ENCODE measurements at places on chromosomes 3 and 15.

- peak; percentile 6 for DNase-seq
These were observed 163.9 kb downstream of the WNT7A start for GRCh38 chr3:13715961-13716360.

- no peak for DNase-seq
These were observed 9.9 kb downstream of the MYD88 start for GRCh38 chr3:38148311-38148882.

DNA sequence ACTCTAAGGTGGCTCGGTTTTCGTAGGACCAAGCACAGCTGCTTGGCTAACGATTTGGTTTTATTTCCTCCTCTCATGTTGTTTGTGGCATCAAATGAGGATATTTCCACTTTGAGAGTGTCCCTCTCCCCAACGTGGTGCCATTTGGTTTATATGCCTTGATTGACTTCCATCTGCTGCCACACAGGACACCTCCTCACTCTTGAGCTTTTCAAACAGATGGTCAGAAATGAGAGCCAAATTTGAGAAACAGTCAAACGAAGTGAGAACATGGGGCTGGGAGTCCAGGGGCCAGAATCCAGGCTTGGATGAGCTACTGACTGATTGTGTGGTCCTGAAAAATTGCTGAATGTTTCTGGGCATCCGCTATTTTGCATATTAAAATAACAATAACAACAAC lies 43.5 kb downstream of the CEMIP start:
- DNase-seq, result no peak

DNA sequence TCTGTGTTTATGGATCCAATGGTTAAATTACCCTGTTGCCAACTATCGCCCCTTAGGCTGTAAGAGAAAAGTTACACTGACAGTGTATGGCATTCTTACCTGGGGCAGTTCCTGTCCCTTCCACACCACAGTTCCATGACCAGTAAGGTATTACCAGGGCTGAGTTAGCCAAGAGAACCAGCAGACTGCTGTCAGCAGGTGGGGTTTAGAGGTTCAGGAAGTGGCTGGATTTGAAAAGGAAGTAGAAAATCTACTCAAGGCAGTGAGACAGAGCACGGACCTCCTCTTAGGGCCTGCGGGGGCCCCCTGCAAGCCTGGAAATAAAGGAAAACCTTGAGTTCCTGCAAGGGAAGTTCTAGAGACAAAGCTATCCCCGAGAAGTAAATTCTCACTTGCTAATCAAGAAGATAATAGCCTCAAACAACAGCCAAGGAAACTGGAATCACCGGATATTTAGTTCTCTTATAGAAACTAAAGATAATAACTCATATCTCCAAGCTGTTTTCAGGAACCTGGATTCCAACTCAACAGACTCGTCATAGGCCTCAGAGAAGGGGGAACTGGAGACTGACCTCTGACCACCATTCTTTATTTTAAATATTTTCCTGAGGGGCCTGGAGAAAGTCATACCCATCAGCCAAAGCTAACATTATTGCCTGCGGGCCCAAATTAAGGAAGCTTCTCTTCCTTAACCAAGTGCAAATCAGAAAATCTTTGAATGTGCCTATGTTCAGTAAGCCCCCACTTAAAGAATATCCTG lies 161.7 kb downstream of the ANXA2 start:
- no peak for DNase-seq

- DNase-seq, result no peak
These were observed 458.5 kb upstream of the ARRDC4 start for GRCh38 chr15:97502038-97502437.

DNA sequence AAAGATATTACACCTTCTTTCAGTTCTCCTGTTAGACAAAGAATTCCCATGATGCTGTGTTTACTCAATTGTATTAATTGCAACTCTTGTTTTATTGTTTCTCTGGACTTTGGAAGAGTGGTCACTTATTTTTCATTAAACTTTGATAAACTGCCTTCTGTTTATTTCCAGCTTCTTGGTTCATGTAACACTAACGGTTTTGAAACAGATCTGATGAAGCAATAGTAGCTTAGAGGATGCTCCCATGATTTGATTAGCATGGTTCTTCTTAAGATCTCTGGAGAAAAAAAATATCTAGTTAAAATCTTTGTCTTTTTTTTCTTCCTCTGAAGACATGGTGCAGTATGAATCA lies 90.1 kb downstream of the FNDC3B start:
- no peak for DNase-seq

DNA sequence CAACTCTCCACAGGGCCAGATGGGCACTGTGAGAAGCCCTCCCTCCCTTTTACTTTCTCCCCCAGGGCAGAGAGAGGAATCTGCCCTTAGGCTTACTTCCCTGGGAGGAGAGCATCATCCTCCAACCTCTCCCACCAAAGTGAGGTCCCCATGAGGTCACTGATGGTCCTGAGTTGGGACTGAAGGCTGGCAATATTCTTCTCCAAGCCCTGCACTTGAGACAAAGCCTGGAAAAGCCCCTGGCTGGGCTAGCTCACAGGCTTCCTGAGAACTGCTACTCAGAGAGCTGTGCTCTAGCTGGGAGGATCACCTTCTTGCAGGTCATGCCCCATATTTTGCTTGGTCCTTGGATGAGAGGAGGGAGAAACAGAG lies 110.0 kb upstream of the MEF2A start:
- DNase-seq, result no peak

GRCh38 chr15:82832601-82833361 lies 23.4 kb downstream of the WHAMM start:
- DNase-seq, result peak; percentile 53

DNA sequence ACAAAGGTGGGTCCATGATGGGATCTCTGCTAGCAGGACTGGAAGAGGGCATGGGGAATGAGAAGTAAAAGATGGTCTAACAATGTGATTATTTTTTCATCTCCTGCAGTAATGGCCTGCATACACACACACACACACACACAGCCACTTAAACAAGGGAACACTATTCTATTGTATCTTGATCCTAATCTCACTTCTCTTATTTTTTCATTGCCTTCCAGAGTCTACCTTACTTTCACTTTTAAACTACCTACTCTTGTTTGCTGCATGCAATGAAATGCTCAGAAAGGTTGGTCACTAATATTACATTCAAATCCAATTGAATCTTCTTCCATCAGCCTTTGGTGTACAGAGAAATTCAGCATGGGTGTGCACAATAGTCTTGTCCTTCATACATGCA lies 853.8 kb downstream of the IGSF11 start:
- DNase-seq, result no peak

DNA sequence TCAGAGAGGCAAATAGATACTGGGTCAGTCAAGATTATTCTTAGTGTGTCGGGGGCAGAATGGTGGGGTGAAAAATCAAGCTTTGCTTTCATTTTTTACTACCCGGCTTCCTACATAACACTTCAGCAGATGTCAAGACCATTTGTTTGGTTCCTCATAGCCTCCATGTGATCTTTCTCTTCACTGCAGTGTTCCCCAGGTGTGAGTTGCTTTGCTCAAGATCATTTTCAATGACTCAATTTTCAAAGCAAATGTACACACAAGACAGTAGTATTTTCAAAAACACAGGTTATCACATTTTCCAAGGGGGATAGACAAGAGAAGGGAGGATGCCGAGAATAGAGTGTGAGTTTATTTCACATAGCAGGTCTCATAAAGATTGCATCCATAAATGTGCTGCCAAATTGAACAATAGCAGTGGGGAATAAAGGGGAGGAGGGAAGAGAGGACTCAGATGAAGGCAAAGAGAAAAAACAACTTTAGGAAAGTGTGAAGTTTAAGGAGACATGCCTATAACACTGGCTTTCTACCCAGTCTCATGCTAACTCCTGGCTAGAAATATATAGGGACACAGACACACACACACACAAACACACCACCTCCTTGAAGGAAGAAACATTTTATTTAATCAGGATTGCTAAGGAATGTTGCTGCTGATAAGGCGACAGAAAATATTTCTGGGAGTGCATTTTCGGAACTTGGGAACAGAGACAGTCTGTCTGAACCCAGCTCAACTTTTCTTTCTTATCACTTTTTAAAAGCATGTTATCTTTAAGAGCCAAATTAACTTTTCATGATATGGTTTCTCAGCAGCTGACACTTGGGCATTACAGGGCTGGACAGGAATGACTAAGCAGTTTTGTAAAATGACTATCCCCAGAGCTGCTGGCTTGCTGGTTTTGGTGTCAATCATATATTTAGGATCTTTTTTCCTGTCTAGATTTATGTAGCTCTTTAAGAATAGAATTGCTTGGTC lies 402.4 kb downstream of the RBMS3 start:
- DNase-seq, result no peak

DNA sequence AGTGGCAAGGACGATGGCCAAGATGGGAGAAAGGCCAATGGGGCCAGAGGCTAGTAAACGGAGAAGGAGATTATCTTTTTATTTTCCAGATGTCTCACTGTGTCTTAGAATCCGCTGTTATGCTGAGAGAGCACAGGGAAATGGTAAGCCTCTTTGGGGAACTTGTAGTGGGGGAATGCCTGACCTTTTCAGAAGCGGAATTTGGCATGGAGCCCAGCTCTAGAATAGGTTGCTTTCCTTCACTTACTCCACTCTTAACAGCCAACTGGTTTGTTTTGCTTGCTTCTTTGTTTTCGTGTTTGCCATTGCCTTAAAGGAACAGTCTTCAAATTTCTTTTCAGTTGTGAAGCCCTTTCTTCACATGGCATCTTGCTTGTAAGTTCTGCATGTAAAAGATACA lies 316.2 kb upstream of the THRB start:
- no peak for DNase-seq

- no peak for DNase-seq
These were observed 358.2 kb downstream of the SQOR start for GRCh38 chr15:45993072-45993471.

GRCh38 chr3:190092250-190092649 lies 28.4 kb downstream of the P3H2 start:
- no peak for DNase-seq

DNA sequence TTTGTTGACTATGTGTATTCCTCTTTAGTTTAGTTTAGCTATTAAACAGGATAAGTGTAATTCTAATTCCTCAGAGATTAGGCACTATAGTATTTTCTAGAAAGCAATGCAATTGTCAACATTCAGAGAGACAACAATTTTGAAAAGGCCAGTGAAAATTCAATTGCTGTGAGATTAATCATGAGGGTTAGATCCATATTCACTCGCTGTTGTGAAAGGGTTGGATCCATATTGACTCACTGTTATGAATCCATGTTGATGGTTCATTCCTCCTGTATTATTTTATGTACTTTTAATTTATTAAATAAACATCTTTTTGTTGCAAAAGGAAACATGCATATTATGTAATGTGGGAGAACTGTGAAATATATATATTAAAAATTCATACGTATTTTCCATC lies 641 bp downstream of the TRAT1 start:
- DNase-seq, result no peak

DNA sequence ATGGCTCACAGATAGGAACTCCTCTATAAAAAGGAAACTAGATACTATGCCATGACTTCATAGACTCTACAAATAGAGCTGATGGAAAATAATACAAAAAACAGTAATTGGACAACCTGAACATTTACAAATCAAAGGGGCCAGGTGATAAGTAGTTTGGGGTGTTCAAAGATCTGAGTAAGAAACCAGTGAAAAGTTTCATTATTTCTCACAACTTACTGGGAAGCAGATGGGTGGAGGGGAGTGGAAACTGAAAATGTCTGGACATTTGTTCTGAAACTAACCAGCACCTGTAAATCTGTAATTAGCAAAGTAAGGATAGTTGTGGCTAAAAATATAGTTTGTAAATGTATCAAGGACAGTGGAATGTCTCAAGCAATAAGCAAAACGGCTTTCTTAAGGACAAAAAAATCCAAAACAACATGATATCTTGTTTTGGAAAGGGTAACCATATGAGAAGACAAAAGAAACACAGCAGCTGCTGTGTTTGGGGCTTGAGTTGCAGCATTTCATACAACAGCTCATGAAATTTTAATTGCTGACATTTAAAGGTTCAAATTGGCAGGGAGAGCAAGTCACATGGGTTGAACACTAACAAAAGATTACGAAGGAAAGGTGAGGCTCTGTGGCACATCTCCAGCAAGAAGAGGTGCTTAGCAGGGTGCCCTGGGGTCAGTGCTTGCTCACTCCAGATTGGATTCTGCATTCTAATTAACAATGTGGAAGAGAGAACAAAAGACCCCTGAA lies 26.8 kb upstream of the THBS1 start:
- DNase-seq, result no peak

DNA sequence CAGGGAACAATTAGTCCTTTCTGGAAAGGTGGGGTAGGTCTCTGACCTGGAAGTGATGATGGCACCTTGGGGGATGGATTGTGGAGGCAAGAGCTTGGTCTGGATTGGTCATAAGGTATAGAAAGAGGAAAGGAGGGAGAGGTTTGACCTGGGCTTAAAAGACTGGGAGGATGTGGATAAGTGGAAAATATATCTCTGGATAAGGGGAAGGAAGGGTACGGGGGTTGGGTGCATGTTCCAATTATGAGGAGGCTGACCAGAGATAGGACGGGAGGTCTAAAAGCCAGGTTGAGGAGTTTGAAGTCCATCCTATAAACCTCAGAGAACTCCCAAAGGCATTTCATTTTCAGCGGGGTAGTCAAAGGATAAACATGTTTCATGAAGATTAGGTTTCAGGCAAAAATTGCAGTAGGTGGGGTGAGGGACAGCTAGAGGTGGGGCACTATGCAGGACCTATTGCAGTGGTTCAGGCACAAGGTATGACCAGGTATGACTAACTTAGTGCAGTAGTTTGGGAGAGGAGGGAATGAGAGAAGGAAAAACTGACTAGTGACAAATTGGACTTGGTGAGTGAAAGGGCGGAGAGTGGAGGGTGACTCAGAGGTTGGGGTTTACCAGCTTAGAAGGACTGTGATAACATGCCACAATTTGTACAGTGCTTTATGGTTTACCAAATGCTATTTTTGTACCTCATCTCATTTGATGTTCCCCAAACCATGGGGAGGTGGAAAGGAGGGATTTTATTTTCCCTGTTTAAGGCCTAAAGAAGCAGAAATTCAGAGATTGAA lies 10.7 kb downstream of the PDE8A start:
- DNase-seq, result peak; percentile 40

GRCh38 chr3:48664929-48665328 lies 2.2 kb upstream of the CELSR3 start:
- no peak for DNase-seq

GRCh38 chr3:46892285-46893145 lies 15.0 kb downstream of the PTH1R start:
- no peak for DNase-seq

GRCh38 chr3:194871864-194872668 lies 186.4 kb downstream of the FAM43A start:
- DNase-seq, result no peak

DNA sequence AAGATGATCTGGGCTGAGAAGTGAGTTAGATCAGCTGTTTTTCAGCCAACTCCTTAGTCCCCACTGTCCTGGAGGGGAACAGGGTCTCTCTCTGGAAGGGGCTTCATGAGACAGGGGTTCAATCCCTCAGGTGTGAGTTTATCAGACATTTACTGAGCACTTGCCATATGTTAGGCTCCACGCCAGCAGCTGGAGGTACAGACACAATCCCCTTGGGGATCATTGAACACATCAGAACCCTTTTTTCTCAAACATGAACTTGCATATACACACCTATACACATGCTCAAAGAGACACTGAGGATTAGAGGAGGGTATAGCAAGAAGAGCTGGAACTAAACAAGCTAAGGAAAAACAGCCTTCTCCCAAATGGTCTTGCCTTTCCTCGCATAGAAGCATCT lies 5.5 kb upstream of the BMF start:
- no peak for DNase-seq

- DNase-seq, result no peak
These were observed 193.3 kb downstream of the ADAMTS9 start for GRCh38 chr3:64494526-64494925.

GRCh38 chr15:100880139-100880896 lies 687 bp downstream of the ALDH1A3 start:
- DNase-seq, result no peak

GRCh38 chr15:62950462-62950931 lies 92.0 kb upstream of the TPM1 start:
- DNase-seq, result no peak

Data from activated CD8-positive, alpha-beta memory T cell treated with anti-CD3 and anti-CD28 coated beads, Interleukin-2, amount 50 U/mL, for 4 hours (primary cell).